ENCODE measurements at places on chromosomes 1 and 21. TPM values are rescaled to one million over a fixed set of nuclear protein-coding genes. Genes with fewer than 3 reads are reported as not detected.

DNA sequence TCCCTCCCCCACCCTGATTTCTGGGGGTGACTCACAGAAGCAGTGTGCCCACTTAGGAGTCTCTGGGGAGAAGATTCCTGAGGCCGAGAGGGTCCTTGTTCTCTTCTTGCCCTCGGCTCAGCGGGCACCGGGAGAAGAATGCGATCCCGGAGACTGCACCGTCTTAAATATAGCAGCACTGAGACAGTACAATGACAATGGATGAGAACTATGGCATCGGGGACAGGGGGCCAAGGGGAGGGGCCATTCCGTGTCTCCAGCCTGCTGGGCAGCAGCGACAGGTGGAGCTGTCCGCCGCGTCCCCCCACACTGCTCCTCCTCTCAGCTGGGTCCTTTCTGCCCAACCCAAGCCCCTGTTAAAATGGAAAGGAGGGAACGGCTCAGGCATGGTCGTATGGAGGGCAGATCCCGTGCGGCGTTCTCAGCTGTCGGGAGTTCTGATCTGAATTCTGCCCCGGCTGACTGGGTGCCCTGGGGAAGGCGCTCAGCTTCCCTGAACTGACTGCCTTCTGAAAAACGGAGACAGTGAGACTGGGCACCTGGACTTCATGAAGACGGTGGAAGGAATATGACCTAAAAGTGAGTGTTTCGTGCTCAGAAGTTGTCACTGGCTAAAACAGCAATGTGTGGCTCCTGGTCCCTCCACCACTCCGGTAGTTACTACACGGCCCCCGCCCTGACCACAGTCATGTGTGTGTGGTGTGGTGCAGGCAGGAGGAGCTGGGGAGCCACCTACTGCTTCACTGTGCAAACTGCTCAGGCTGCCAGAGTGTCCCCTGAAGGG is at the start of gene MYOM3:
TSS of gene MYOM3 (minus strand) at position 140 of the 784 bp plus-strand sequence. CDS start 3,499 bp downstream, outside the sequence.
- DNase-seq: peak; percentile 20

The RSBN1 gene
- 14.2 TPM for total RNA-seq

DNA sequence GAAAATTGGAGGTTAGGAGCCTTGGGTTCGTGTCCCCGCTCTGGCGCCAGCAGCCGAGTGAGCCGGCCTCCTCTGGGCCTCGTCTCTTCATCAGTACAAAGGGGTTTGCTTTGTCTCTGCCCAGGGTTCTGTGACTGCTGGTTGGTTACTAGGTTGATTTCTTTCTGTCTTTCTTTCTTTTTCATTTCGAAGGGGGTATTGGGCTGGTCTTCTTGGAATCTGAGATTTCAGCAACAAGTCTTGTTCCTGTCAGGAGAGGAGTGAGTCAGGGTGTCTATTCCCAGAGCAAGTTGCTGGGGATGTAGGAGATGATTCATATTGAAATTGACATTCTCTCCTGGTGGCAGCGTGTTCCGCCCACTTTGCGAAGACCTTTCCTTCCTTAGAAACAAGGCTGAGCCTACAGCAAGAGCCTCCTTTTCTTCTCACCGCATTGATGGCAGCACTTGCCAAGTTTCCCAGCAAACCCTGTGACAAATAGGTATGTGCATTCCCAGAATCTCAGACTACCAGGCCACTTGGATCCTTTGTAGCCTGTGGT is 79.2 kb downstream of the MAN1C1 start:
- DNase-seq: no peak

The CD52 gene
- total RNA-seq: not detected

- DNase-seq: peak; percentile 85
Observed at GRCh38 chr1:109910123-109910962, at the start of gene CSF1. TSS of gene CSF1 (plus strand) at chr1:109910849. CDS start at chr1:109911024, 175 bp downstream.

The S100A7 gene
- total RNA-seq: not detected

The LCE2A gene
- not detected for total RNA-seq

The ADAMTS4 gene
- total RNA-seq: 15.8 TPM

- peak; percentile 43 for DNase-seq
Observed at GRCh38 chr1:6438047-6438525, 13.5 kb downstream of the ESPN start.

The CELF3 gene
- not detected for total RNA-seq

- DNase-seq: no peak
Observed at GRCh38 chr1:150846473-150847146, 29.8 kb downstream of the ARNT start.

DNA sequence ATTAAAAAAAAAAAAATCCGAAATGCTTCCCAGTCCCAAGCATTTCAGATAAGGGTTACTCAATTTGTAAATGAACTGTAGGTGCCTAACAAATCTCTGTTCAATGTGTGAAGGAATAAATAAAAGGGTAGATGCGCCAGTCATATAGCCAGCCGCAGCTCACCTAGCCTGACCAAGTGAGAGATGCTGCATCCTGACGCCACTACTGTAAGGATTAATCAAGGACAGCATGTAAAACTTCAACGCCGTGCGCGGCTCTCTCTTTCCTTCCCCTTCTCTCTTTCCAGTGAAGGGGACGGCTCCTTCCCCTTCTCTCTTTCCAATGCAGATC is 441 bp downstream of the PPT1 start:
- DNase-seq: no peak

- DNase-seq: no peak
Observed at GRCh38 chr21:15857740-15858139, 128.0 kb downstream of the USP25 start.

GRCh38 chr1:11652203-11652780 is 1.9 kb downstream of the FBXO2 start:
- DNase-seq: no peak

The MAPKAPK2 gene
- 27.0 TPM for total RNA-seq

The DNAH14 gene
- 3.7 TPM for total RNA-seq

The BEND5 gene
- 2.3 TPM for total RNA-seq

The LGR6 gene
- total RNA-seq: not detected

The UBE2U gene
- total RNA-seq: not detected

The TNNT2 gene
- total RNA-seq: not detected

The GJC2 gene
- 17.1 TPM for total RNA-seq

DNA sequence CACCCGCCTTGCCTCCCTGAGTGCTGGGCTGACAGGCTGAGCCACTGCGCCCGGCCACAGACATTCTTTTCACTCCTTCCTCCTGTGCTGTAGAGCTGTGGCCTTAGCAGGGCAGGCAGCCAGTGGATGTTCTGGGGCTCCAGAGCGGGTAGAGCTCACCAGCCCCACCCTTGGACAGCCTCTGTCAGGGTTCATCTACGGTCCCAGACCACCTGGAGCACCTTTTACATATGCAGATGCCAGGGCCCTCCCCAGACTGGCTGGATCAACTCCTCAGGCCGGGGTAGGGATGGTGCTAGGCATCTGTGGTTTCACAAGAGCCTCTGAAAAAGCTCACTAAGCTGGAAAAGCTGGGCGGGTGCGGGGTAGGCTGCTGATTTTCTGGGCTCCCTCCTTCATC is 4.6 kb downstream of the ATP13A2 start:
- DNase-seq: no peak

DNA sequence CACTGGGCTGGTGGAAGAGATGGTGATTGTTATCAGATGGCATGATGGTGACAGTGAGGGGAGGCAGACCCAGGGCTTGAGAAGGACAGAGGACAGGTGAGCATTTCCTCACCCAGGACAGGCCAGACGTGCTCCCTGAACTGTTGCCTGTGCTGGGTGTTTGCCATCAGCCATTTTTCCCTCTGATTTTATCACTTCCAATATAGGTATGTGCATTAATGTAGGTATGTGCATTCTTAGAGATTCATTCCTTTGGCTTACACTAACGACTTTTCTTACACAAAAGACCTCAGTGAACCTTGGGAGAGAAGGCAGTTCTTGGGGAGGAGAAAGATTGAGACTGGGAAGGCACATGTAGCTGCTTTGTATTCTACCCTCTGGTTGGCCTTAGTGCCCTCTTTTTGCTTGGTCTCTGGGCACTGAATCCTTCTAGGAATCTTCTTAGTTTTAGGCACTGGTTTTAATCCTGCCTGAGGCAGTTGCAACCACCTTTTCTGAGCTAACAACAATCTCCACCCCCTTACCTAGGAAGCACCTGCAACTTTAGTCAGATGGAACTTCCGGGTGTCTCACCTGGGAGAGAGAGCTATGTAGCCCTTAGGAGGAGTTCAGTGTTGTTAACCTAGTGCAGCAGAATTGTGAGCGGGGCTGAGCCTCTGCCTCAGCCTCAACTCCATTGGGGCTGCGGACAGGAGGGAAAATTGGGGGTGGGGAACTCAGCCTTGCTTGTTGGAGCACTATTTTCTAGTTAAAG is 30.9 kb downstream of the C1orf116 start:
- DNase-seq: no peak

The PPM1J gene
- total RNA-seq: 0.76 TPM

The SPRR3 gene
- total RNA-seq: not detected

The RAB25 gene
- not detected for total RNA-seq

- DNase-seq: no peak
Observed at GRCh38 chr1:111679541-111679940, 59.7 kb downstream of the INKA2 start.

DNA sequence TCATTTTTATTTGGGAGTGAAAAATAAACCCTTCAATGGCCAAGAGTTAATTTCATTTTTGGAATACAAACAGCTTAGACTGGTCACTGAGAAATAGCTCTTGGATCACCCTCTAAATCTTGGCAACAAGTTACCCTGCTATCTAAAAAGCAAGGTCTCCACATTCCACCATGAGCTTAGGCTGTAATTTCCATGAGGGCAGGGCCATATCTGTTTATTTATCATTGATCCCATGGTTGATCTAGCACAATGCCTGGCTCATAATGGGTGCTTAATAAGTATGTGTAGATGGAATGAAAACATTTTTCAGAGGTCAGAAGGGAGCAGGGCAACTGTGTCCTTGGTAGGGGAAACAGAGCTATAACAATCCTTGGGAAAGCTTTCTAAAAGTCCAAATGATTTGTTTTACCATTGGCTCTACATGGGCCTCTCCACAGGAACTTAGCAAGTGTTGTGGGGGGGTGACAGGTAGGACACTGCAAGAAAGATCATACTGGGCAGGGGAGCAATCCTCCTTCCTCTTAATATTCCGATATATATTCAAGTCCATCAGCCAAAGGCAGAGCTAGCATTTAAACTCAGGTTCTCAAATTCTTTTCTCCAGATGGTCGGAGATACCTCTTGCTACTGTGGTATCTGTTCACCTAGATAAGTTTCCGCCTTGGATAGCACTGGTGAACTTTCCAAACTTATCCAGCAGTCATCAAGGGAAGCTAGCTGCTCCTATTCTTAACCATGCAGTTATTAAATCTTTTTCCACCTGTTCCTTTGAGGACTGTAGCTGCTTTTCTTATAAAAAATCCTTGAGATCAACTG is 53.1 kb upstream of the PTCH2 start:
- DNase-seq: no peak

The VWA5B1 gene
- not detected for total RNA-seq

The CD1D gene
- 0.13 TPM for total RNA-seq

The LELP1 gene
- total RNA-seq: not detected

The COG2 gene
- total RNA-seq: 12.2 TPM

GRCh38 chr21:26391166-26391565 is 181.9 kb downstream of the CYYR1 start:
- DNase-seq: no peak

The APCS gene
- not detected for total RNA-seq

GRCh38 chr1:87542697-87543096 is 214.0 kb downstream of the LMO4 start:
- DNase-seq: no peak

GRCh38 chr1:10353282-10353681 is 45.6 kb upstream of the PGD start:
- no peak for DNase-seq

- DNase-seq: no peak
Observed at GRCh38 chr1:21323091-21323490, 32.8 kb upstream of the ECE1 start.

DNA sequence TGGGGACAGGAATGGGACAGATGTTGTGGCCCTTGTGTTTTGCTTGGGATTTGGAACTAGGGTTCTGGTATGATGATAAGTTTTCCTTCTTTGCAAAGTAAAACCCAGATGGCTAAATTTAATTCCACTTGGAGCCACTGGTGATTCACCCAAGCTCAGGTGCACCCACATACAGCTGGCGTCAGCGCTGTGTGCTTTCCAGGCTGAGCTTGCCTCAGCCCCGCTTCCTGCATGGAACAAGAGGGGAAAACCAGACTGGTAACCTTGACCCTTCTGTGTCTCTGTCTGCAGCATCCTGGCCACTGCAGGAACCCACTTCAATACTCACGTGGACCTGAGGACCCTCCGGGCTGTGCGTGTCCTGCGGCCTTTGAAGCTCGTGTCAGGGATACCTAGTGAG is 94.2 kb downstream of the CACNA1E start:
- DNase-seq: no peak

- DNase-seq: no peak
Observed at GRCh38 chr21:36450511-36450910, 29.4 kb downstream of the CLDN14 start.

- DNase-seq: no peak
Observed at GRCh38 chr1:246482805-246483568, 24.1 kb downstream of the SMYD3 start.

The SPEN gene
- 10.8 TPM for total RNA-seq

- DNase-seq: no peak
Observed at GRCh38 chr1:36208978-36209703, 15.1 kb upstream of the THRAP3 start.

DNA sequence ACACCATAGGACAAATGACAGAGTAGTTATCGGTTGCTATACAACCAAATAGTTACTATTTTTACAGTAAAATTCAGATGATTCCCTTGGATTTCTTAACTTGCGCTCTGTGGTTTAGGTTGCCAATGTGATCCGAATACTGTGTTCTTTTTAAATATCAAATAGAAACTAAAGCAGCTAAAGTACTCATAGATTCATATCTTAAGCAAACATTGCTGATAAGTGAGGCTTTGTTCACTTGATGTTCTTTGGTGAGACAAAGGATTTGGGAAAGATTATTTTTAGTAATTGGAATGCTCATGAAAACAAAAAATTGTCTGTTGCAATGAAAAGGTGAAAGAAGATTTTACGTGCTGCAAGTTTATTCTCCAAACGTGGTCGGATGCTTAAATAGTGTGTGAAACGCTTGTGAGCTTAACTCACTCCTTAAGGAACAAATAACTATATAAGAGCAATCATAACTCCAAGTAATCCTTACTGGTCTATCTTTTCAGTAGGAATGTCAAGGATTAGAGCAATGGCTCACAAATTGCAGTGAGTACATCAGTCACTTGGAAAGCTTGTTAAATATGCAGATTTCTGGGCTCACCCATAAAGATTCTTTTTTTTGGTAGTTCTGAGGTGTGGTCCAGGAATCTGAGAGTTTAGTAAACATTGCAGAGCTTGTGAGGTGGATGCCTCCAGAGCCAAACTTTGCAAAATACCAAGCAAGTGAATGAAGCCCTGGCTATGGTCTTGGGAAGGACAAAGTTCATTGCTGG is 31.8 kb upstream of the PDC start:
- no peak for DNase-seq

DNA sequence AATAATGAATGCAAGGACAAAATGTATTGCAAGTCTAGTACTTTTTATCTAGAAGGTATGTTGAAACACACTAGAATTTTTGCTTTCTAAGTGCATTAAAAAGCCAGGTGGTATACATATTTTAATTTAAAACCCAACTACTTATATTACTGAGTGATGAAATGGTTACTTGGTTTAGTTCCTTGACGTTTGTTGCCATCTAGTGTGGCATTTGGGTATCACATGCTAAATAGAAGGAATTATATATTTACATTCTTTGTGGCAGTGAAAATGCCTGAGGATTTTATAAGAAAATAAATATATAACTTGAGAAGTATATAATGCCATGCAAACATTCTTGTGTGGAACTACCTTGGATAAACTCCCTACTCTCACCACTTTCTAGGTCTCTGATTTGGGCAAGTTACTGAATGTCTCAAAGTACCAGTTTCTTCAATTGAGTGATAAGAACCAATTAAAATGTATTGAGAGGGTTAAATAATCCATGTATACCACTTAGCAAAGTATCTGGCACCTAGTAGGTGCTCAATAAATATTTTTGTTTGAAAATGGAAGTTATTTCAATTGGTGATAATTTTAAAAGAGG is 69.6 kb downstream of the SDCCAG8 start:
- peak; percentile 71 for DNase-seq

The RASAL2 gene
- 12.6 TPM for total RNA-seq

The SLC25A24 gene
- 34.3 TPM for total RNA-seq
